ENCODE measurements at places on chromosomes 7 and 10.

DNA sequence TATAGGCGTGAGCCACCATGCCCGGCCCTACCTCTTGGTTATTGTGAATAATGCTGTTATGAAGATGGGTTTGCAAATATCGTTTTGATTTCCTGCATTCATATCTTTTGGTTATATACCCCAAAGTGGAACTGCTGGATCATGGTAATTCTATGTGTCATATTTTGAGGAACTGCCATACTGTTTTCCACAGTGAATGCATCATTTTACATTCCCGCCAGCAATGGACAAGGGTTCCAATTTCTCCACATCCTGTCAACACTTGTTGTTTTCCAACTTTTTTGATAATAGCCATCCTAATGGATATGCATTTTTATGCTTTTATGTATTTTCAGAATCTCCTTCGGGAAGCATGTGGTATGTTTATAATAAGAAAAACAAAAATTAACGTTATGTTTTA, 128.2 kb downstream of the KCNMA1 start:
- no peak for DNase-seq

DNA sequence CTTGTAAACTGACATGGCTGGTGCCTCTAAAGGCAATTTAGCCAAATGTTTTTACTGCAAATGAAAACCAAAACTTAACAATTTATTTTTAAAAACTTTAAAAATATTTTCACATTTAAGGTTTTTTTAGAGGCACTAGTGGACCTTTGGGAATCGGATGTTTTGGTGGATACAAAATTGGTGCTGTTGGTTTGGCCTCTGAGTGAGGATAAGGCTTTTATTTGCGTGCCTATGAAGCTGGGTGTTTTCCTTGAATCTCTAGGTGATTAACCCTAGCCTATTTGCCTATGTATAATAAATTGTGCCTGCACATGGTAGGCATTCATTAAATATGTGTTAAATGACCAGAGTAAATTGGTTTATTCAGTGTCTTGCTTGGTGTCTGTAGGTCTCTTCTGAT, 2.9 kb upstream of the SGCE start:
- no peak for DNase-seq

- DNase-seq = no peak
These were observed 98.5 kb downstream of the ARHGAP22 start for GRCh38 chr10:48506147-48506917.

GRCh38 chr7:51376420-51377092, 59.9 kb upstream of the COBL start:
- DNase-seq = no peak

- no peak for DNase-seq
These were observed 514 bp upstream of the CHAT start for GRCh38 chr10:49613165-49613881.

DNA sequence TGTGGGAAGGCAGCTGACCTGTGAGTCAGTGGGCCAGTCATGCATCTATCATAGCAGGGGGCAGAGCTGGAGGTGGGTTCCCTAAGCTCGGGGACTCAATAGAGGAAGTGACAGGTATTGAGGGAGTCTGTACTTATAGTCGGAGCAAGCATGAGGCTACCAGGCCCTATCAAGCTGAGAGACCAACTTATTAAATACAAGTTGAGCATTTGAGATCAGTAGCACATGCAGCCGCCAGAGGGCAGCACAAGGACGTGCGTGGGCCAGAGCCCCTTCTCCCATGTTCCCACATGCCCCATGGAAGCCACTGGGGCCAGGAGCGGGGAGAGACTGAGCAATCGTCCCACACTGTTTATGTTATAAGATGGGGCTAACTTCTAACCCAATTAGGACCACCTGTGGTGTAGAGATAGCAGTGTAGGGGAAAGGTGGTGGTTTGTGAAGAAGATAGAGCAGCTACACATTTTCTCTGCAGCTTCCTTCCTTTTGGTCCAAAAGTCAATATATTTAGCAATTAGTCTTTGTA, 13.0 kb upstream of the STK31 start:
- DNase-seq = peak; percentile 52

- DNase-seq = no peak
These were observed 35.8 kb upstream of the GPR37 start for GRCh38 chr7:124801330-124801895.

DNA sequence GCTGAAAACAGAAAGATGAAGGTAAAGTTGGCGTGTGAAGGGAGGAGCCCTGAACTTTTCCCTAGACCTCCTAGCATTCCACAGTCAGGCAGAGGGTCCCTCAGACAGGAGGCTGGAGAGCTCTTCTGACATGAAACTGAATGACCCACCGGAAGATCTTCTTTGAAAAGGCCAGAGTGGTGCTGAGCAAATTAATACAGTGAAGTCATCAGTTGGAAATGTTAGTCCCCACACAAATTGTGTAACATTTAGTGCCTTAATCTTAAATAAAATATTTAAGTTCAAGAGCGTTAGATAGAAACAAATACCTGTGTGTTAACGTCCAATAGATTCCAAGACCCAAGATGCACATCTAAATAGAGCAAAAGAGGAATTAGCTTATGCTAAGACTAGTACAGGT, 49.0 kb upstream of the WNT16 start:
- no peak for DNase-seq

DNA sequence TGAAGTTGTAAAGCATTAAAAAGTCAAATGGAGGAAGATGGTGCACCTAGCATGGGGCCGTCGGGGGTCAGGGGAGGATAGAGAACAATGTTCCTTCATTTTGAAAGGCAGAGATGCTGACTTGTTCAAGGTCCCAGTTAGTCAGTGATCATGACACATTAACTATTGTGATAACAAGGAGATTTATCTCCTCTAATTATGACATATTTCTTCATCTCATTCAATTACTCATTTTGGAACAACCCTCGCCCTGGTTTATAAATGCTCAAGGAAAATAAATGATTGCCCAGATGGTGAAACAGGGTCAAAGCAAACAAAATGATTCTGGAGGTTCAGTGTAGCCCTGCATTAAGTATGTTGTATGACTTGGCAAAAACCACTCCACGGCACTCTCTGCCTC, 106.2 kb downstream of the ITIH5 start:
- DNase-seq = no peak

DNA sequence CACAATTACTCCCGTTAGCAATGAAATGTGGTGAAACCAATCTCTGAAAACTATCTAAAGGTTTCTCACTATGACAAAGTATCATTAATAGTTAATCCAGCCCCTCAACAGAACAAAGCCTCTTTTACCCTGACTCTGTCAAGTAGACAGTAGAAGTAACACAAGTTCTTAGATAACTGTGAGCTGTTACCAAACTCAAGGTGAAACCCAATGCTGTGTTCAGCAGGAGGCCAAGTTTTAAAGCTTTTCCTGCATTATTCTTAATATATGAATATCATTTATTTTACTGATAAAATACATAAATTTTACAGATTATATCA, 109.1 kb downstream of the SRPK2 start:
- DNase-seq = no peak

GRCh38 chr10:75841266-75841665, 409.8 kb downstream of the LRMDA start:
- DNase-seq = no peak

- DNase-seq = no peak
These were observed 75.5 kb downstream of the DYNC2I1 start for GRCh38 chr7:158931804-158932298.
